Mesenteric fat pad (tissue), 1 donor: ENCODE measurements at places on chromosomes 12 and 14. TPM values are rescaled to one million over a fixed set of nuclear protein-coding genes. Genes with fewer than 3 reads are reported as not detected.
A peak's percentile ranks its signal among the peaks of the same experiment; 100 is the strongest.

GRCh38 chr12:54932038-54932437 lies 52.5 kb downstream of the TESPA1 start:
- DNase-seq, result no peak

CD163 gene
- 943 TPM for total RNA-seq

DNA sequence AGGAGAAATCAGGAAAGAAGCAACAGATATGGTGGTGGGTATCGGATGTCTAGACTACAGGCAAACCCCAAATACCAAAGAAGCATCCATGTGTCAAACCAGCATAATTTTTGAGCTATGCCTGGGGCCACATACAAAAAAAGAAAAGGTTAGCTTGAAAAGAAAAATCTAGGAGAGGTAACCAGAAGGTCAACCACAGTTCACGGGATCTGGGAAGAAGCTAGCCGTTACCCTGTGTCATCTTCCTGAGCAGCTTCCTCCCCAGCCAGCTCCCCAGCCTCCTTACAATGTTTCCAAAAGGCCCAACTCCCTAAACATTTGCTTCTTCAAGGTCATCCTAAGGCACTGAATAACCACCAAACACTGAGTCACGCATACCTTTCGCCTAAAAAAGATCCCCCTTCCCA lies 3.1 kb downstream of the SINHCAF start:
- DNase-seq, result no peak

PPP1R36 gene
- total RNA-seq, result 1.3 TPM

GRCh38 chr14:100292776-100293461 lies 13.3 kb downstream of the SLC25A29 start:
- DNase-seq, result peak; percentile 60

KRT83 gene
- not detected for total RNA-seq

DNA sequence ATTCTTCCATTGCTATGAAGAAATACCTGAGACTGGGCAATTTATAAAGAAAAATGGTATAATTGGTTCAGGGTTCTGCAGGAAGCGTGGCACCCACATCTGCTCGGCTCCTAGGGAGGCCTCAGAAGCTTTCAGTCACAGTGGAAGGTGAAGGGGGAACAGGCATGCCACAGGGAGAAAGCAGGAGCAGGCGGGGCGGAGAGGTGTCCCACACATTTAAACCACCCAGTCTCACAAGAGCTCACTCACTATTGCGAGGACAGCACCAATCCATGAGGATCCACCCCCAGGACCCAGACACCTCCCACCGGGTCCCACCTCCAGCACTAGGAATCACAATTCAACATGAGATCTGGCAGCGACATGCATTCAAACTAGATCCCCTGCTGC lies 56.0 kb upstream of the C14orf180 start:
- DNase-seq, result no peak

DNA sequence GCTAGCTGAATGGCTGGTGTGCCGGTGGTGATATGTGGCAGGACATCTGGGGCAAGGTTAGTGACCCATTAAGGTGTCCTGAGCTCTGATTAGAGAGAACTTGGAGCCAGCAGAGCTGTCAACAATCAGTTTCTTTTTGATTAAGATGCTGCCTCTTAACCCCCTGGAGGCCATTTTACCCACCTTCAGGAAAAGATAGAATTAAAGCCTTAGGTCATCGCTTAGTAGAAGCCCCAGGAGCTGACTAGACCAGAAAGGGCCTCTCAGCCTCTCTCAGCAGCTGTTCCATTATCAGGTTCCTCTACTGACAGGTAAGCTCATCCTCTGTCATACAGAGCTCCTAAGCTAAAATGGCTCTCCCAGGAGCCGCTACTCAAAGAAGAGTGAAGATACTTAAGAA lies 339.0 kb downstream of the FUT8 start:
- DNase-seq, result no peak

DNA sequence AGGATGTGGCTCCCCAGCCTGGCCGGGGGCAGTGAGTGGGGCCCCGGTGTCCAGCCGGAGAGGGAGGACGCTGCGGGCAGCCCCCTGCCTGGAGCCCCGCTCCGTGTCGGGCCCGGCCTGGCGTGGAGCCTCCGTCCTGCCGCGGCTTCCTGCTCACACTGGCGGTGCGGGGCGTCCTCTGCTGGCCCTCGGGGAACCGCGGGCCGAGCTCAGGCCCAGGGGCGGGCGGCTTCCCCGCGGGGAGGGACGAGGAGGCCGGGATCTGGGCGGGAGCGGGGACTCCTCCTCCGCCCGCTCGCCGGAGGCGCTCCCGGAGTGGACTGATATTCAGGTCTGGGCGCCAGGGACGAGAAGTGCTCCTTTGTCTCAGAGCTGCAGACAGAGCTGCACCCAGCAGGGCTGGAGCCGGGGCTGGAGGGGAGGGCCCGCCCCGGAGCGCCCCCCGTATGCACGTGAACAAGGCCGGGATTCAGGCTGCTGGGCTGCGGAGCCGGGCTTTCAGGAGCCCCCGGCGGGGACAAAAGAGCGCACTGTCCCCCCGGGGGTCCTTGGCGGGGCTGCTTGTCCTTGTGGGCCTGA lies 2.2 kb downstream of the MMP17 start:
- peak; percentile 94 for DNase-seq

DNA sequence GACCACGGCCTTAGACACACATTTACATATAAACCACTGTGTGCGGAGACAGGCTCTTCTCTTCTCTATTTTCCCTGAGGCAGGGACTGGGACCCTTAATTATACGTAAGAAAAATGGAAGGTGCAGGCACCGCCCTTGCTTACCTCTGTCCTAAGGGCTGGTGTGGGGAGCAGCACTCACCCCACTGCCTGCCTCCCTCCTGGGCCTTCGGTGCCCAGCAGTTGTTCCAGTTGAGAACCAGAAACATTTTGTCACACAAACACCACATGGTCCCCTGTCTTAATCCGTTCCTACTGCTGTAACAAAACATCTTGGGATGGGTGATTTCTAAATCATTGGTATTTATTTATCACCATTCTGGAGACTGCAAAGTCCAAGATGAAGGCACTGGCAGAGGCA lies 192.7 kb upstream of the DIO3 start:
- peak; percentile 59 for DNase-seq

STXBP6 gene
- total RNA-seq, result 2.4 TPM

GRCh38 chr12:44334347-44334746 lies 498.5 kb downstream of the TMEM117 start:
- DNase-seq, result no peak

- no peak for DNase-seq
These were observed 200.2 kb downstream of the ANO6 start for GRCh38 chr12:45416126-45416525.

GRCh38 chr14:61329478-61330051 lies 8.2 kb downstream of the PRKCH start:
- DNase-seq, result no peak

GRCh38 chr14:91249841-91250616 lies 5.5 kb upstream of the GPR68 start:
- DNase-seq, result no peak

DNA sequence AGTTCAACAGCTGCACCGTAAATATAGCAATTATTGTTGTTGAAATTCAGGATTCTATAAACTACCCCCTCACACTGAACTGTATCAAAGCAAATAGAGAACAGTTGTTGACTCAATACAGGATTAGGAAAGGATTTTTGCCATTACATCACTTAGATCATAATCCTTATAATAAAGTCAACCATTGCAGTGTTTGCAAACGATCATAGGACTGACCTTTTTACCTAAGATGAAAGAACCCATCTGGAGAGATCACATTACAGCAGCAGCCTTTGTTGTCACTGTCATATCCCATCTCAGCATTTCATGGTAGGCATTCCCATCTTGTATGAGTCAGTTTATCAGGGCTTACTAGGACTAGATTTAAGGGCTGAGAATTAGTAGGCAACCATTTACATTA lies 96.1 kb downstream of the IPO8 start:
- no peak for DNase-seq

DNA sequence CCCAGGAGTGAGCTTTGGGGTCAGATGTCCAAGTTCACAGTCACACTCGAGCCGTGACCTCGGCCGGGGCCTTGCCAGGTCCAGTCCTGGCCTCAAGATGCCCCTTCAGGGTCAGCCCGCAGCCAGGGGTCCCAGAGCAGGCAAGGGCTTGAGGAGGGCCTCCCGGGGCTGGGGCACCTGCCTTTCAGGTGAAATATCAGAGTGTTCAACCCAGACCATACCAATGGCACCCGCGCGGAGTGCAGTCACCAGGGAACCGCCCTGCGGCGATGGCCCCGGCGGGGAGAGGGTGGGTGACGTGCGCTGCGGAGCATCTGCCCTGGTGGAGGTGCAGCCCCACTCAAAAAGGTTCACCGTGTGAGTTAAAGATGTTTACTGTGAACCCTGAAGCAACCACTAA lies 16.9 kb downstream of the LRCOL1 start:
- no peak for DNase-seq

SPRYD4 gene
- 3.0 TPM for total RNA-seq

GRCh38 chr14:104348741-104349140 lies 210.4 kb downstream of the KIF26A start:
- DNase-seq, result peak; percentile 28

GRCh38 chr12:127300075-127300474 lies 966.9 kb upstream of the TMEM132C start:
- DNase-seq, result peak; percentile 2

GRCh38 chr12:10027721-10028120 lies 2.8 kb upstream of the CLEC9A start:
- DNase-seq, result no peak

GRCh38 chr14:75221797-75222196 lies 45.4 kb upstream of the TMED10 start:
- DNase-seq, result no peak

DNA sequence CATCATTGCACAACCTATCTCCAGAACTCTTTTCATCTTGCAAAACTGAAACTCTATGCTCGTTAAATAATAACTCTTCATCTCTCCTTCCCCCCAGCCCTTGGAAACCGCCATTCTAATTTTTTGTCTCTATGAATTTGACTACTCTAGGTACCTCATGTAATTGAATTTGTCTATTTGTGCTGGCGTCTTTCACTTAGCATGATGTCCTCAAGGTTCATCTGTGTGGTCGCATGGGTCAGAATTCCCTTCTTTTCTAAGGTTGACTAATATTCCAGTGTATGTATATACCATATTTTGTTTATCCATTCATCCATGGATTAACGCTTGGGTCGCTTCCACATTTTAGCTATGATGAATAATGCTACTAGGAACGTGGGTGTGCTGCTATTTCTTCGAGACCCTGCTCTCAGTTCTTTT lies 80.1 kb downstream of the PLXNC1 start:
- no peak for DNase-seq

DNA sequence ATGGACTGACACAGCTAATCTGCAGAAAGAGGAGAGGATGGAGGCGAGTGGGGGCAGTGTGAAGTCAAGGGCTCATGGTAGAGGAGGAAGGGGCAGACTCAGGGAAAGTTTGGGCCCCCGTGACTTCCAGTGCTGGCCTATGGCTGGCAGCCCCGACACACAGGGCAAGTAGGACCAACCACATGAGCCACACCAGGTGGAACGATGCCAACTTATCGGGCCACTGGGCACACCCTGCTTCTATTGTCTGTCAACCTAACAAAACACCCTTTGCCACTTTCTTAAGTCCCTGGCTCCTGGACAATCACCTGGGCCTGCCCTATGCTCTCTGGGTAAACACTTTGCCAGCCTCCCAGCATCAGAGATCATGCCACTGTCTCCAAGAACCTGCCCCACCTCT lies 65.2 kb upstream of the PSMC1 start:
- no peak for DNase-seq

TAS2R20 gene
- total RNA-seq, result 1.5 TPM

GRCh38 chr12:77115471-77115870 lies 50.1 kb upstream of the E2F7 start:
- DNase-seq, result no peak

- no peak for DNase-seq
These were observed 14.0 kb downstream of the NPC2 start for GRCh38 chr14:74478996-74479635.

GPRC5A gene
- total RNA-seq, result 41.5 TPM

DNA sequence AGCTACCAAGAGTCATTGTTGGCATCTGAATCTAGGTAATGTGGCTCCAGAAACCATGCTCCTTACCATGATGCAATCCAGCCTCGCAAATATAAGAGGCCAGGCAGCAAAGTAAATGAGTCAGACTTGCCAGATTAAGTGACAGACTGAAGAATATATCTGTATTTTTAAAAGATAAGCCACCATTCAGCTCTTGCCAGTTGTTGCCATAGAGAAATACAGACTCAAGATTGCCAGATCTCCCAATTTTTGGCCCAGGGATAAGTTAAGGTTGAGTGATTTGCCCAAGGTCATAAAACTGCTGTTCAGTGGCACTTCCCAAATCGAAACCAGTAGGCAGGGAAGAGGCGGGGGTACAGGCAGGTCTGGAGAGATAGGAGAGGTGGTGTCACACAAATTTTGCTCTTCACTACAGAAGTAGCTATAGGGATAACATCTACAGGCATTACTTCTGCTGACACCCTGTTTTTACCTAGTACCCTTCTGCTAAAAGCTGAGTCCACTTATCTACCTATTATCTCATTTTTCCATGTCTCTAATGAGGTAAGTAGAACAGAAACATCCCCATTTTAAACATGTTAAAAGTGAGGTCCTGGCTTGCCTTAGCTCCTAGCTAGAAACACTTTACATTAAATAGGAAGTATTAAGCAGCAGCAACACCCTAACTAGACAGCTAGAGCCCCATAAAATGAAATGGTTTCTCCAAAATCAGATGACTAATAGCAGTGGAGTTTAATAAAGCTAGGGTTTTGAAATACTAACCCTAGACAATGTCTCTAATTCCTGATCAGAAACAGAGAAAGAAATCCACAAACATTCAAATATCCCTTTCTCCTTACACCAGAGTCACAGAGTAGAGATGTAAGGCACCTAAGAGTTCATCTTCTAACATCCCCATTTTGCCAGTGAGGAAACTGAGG lies 19.5 kb downstream of the DCAF5 start:
- no peak for DNase-seq

GRCh38 chr12:65156366-65156841 lies 13.0 kb upstream of the LEMD3 start:
- no peak for DNase-seq

FGFR1OP2 gene
- total RNA-seq, result 40.0 TPM

GRCh38 chr12:12555656-12556055 lies 7.0 kb downstream of the DUSP16 start:
- no peak for DNase-seq

GRCh38 chr12:27552886-27553560 lies 29.0 kb downstream of the PPFIBP1 start:
- no peak for DNase-seq

SAMD15 gene
- 1.5 TPM for total RNA-seq

FAM234B gene
- 8.0 TPM for total RNA-seq

GRCh38 chr12:91119089-91119488 lies 7.8 kb upstream of the LUM start:
- no peak for DNase-seq

RAD51AP1 gene
- total RNA-seq, result 1.1 TPM

TPH2 gene
- total RNA-seq, result not detected

- no peak for DNase-seq
These were observed 535.8 kb downstream of the PRKD1 start for GRCh38 chr14:29391801-29392200.

DNA sequence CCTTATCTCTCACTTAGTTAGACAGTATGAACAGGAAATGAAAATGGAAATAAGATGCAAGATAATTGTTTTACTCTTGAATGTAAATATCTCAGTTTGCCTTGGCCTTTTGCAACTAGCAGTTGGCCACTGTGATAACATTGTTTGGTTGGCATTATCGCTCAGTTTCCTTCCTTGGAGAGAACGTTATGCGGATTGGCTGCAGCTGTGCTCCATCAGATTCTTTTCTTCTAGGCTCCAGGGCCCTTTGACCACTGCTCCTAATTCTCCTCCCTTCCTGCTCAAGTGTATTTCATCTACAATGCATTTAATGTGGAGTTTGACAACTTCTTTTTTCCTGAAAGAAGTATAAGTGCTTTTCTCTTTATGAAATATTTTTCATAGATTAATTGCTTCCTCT lies 284.2 kb downstream of the ADAMTS20 start:
- no peak for DNase-seq

MYH6 gene
- total RNA-seq, result not detected

- no peak for DNase-seq
These were observed 3.9 kb downstream of the LHX5 start for GRCh38 chr12:113467502-113468364.
